HepG2 (cell line): ENCODE measurements at places on chromosomes 3 and 15. TPM values are rescaled to one million over a fixed set of nuclear protein-coding genes. Genes with fewer than 3 reads are reported as not detected.

GRCh38 chr3:139122612-139123011 is 77.9 kb upstream of the PRR23C start:
- no peaks in the 10 kb centered on the region for H3K27me3 ChIP-seq
- H3K4me3 ChIP-seq, result no peak overlapping the region
- H3K36me3 ChIP-seq, result no peaks in the 10 kb centered on the region

DNA sequence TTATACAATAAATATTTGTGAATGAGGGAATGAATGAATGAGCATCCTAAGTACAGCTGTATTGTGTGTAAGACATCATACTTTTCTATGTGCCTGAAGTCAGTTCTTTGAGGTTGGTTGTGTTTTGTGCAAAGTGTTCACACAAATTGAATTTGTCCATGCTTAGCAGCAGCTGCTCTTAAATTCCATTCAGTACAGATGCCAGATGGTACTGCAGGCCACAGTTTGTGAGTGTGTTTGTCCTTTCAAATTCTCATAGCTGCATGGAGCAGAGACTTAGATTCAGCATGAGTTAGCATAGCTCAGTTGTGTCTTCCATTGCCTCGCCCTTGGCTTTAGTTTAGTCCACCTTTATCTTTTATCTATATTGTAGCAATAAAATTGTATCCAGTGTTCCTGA is 3.8 kb upstream of the ZNF385D start:
- H3K27me3 ChIP-seq, result no peaks in the 10 kb centered on the region
- no peak for DNase-seq
- no peaks in the 10 kb centered on the region for H3K36me3 ChIP-seq
- H3K4me1 ChIP-seq, result no peaks in the 10 kb centered on the region

GRCh38 chr15:29857221-29857789 is 35.0 kb upstream of the TJP1 start:
- no peak overlapping the region for H3K27ac ChIP-seq
- no peak overlapping the region for H3K4me3 ChIP-seq
- H3K4me1 ChIP-seq, result peaks cover 13% of the 10 kb centered on the region
- no peak for DNase-seq

The COMMD4 gene
- total RNA-seq, result 89.9 and 106 TPM in 2 replicates

DNA sequence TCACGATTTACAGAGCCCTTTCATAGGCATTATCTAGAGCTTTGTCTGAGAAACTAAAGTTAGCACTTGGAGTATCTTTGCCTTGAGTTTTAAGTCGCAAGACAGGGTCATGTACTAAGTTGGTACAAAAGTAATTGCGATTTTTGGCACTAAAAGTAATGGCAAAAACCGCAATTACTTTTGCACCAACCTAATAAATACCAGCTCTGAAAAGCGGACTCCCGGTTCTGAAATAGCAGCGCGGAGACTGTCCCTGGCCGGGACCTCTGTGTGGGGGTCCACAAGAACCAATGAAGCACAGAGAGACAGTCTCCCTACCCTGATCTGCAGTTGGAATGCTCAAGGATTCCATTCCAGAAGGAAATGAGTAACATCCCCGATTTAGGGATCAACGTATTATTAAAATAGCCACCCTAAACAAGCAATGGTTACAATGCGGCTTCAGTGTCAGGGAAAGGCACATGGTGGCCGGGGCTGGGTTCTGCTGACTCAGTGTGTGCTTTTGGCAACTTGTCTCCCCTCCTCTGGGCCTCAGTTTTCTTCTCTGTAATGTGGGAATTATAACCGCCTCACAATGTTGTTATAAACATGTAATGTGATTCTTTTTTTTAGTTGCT is 150.3 kb upstream of the MCTP2 start:
- no peak overlapping the region for H3K27ac ChIP-seq
- peaks cover 14% of the 10 kb centered on the region; the same call in 2 of the 3 replicates for H3K27me3 ChIP-seq
- H3K4me3 ChIP-seq, result no peak overlapping the region
- no peaks in the 10 kb centered on the region for H3K4me1 ChIP-seq
- H3K36me3 ChIP-seq, result no peaks in the 10 kb centered on the region

- peak; percentile 20 for DNase-seq
- no peak overlapping the region for H3K4me3 ChIP-seq
- no peak overlapping the region for H3K27ac ChIP-seq
- H3K27me3 ChIP-seq, result no peaks in the 10 kb centered on the region
- H3K36me3 ChIP-seq, result no peaks in the 10 kb centered on the region
Observed at GRCh38 chr3:31550452-31551251, 17.9 kb downstream of the STT3B start.

The TERC gene
- 8.4 and 74.6 TPM in 2 replicates for total RNA-seq

The FAM162A gene
- total RNA-seq, result 115 and 131 TPM in 2 replicates

The C15orf40 gene
- total RNA-seq, result 24.0 and 25.5 TPM in 2 replicates

GRCh38 chr3:34955680-34956079 is 683.6 kb upstream of the ARPP21 start:
- no peaks in the 10 kb centered on the region for H3K36me3 ChIP-seq
- no peak overlapping the region for H3K4me3 ChIP-seq
- no peaks in the 10 kb centered on the region; the same call in 1 of the 2 replicates for H3K27me3 ChIP-seq
- DNase-seq, result no peak
- H3K4me1 ChIP-seq, result no peaks in the 10 kb centered on the region

GRCh38 chr15:55897560-55898336 is 95.7 kb downstream of the NEDD4 start:
- peaks cover 5% of the 10 kb centered on the region for H3K4me1 ChIP-seq
- H3K4me3 ChIP-seq, result no peak overlapping the region
- no peaks in the 10 kb centered on the region for H3K36me3 ChIP-seq
- no peaks in the 10 kb centered on the region for H3K27me3 ChIP-seq
- peak; percentile 41 for DNase-seq
- no peak overlapping the region for H3K27ac ChIP-seq

DNA sequence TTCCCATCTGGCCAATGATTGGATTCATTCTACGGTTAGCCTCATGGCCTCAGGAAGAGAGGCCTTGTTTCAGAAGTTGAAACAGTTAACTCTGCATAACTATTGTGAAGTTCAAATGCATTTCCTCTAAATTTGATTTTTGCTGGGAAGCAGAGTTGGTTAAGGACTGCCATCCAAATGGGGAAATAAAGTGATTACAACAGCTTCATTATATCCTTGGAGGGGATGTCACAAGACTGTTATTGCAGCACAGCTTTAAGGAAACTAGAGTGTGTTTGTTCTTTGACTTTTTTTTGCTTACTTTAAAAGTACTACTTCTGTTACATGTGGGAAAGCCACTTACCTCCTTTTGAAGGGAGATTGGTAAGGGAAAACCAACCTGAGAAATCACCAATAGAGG is 164.8 kb downstream of the AKAP13 start:
- DNase-seq, result no peak
- H3K4me3 ChIP-seq, result no peak overlapping the region
- H3K27me3 ChIP-seq, result no peaks in the 10 kb centered on the region
- H3K27ac ChIP-seq, result no peak overlapping the region
- no peaks in the 10 kb centered on the region; the same call in none of the 2 replicates for H3K36me3 ChIP-seq

- H3K4me1 ChIP-seq, result peaks cover 28% of the 10 kb centered on the region
- DNase-seq, result no peak
- H3K27ac ChIP-seq, result no peak overlapping the region
- H3K4me3 ChIP-seq, result no peak overlapping the region
Observed at GRCh38 chr3:59796456-59796855, 746.6 kb upstream of the CFAP20DC start.

DNA sequence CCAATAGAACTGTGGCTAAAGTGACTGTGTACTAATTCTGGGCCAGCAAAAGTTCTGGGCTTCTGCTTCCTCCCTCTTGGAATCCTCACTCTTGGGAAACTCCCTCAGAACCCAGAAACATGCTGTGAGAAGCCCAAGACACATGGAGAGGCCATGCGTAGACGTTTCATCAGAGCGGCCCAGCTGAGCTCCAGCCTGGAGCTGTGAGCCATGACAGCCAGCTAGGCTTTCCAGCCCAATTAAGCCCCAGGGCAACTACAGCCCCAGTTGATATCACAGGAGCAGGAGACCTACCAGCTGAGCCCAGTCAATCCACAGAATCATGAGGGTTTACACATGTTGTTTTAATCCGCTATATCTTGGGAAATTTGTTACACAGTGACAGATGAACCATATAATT is 43.6 kb upstream of the CNOT10 start:
- no peak overlapping the region for H3K27ac ChIP-seq
- no peaks in the 10 kb centered on the region for H3K36me3 ChIP-seq
- no peak overlapping the region for H3K4me3 ChIP-seq
- DNase-seq, result no peak
- peaks cover 3% of the 10 kb centered on the region; the same call in 1 of the 3 replicates for H3K27me3 ChIP-seq

DNA sequence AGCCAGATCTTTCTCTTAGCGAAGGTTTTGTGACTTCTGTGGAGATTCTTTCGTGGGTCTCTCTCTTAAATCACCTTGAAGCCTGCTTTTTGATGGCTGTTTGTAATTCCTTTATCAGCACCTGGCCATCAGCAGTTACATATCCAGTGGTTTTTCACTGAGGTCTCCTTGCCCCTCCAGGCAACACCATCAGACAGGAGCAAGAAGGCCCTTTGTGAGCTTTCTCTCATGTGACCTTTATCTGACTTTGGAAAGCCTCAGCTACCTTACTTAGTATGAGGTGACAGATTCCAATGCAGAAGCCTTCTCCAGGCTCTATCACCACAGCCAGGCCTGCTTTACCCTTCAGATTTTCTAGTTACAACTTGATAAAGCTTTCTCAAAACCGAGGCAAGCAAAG is 30.0 kb upstream of the P3H2 start:
- H3K4me3 ChIP-seq, result no peak overlapping the region
- H3K36me3 ChIP-seq, result no peaks in the 10 kb centered on the region
- H3K27ac ChIP-seq, result no peak overlapping the region
- no peaks in the 10 kb centered on the region for H3K27me3 ChIP-seq

The ANKRD63 gene
- not detected in 2 replicates for total RNA-seq
